HS-27A (cell line): ENCODE measurements at places on chromosomes 7 and 10.

GRCh38 chr7:48365010-48365409 is 193.8 kb downstream of the ABCA13 start:
- DNase-seq = no peak

DNA sequence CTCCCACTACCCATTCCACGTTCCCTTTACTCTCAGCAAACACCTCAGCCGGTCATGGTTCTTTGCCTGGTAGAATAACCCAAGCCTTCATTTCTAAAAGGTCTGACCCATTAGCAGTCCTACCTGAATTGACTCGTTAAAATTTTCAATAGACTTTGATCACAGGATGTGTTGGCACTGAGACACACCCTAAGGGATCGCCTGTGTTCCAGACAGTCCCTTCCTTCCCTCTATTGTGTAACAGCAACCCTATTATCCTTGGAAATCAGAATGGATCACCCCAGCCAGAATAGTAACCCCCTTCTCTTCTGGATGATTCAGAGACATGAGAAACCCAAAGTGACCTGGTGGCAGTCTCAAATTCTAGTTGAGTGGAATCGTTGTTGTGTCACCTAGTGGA is 20.4 kb upstream of the FAM171A1 start:
- no peak for DNase-seq

GRCh38 chr7:51023547-51023946 is 240.9 kb upstream of the GRB10 start:
- DNase-seq = no peak

- no peak for DNase-seq
Observed at GRCh38 chr10:29202386-29202940, 86.4 kb upstream of the LYZL1 start.

DNA sequence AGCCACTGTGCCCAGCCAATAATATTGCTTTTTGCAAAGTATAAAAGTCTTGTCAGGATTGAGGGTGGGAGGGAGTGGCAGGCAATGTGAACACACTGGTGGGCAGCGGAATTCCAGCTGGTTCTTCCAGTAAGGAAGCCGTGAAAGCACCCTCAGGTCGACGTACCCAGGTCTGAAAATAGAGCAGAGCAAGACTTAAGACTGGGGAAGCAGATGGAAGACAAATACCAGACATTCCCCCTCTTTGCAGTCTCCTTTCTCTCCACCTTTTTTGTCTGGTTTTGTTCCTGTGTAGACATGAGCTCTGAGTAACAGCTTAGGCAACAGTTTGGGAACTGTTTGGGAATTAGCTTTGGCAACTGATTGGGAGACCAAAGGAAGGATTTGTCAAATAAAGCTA is 17.6 kb upstream of the CSTF2T start:
- no peak for DNase-seq

DNA sequence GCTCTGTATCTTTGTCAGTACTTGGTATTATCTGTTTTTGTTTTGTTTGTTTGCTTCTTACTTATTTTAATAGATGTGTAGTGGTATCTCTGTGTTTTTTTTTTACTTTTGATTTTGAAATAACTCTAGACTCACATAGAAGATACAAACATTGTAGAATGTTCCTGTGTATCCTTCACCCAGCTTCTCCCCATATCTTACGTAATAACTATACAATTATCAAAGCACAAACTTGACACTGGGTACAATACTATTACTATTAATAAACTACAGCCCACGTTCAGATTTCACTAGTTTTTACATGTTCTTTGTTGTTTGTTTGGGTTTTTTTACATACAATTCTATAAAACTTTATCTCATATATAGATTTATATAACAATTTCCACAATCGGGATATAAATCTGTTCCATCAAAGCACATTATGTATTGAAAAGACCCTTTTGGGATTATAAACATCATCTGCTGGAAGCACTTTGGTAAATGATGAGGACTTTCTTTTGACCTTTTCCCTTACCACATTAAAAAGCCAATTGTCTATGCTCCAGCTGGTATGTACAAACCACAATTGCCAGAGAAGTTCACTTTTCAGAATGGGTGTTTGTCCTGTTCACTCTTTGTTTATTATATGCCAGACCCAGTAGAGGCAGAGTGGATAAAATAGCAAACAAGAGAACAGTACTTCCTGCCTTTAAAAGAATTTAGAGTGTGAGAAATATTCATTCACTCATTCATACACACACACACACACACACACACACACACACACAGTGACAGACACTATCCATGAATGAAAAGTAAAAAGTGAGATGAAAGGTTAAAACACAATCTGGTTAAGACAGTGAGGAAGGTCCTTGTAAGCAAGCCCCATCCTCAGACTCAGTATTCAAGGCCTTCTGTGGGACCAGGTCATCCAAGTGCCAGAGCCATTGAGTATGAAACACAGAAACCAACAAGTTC is 113.0 kb downstream of the SGMS1 start:
- DNase-seq = no peak

GRCh38 chr10:106637873-106638272 is 526.6 kb downstream of the SORCS1 start:
- no peak for DNase-seq

GRCh38 chr10:3340127-3340730 is 167.6 kb upstream of the PITRM1 start:
- no peak for DNase-seq
